ENCODE measurements at places on chromosomes 5 and 9.

DNA sequence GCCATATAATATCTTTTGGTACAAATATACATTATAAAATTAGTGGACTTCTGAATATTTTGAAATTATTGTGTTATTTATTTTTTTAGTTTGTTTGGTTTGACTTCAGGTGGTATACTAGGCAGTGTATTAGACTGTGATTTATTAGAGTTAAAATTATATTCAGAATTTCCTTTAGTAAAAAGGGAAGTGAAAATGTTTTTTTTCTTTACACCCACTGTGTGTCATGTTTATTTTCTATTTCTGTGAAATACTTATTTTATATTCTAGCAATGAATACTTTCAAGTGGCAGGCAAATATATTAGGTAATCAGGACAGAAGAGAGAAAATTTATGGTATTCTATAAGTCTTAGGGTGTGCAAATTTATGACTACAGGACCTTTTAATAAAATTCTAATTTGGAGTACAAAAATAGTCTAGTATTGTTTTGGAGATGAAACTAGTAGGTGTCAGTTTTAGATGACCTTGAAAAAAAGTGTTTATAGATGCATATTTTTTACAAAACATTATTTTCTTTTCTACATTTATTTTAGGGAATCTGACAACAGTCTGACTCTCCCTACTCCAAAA is 8.8 kb downstream of the CSNK1G3 start:
- no peak for DNase-seq

GRCh38 chr9:116990592-116990991 is 303.5 kb downstream of the TRIM32 start:
- no peak for DNase-seq

- no peak for DNase-seq
Observed at GRCh38 chr5:56012281-56012963, 17.7 kb upstream of the IL6ST start.

DNA sequence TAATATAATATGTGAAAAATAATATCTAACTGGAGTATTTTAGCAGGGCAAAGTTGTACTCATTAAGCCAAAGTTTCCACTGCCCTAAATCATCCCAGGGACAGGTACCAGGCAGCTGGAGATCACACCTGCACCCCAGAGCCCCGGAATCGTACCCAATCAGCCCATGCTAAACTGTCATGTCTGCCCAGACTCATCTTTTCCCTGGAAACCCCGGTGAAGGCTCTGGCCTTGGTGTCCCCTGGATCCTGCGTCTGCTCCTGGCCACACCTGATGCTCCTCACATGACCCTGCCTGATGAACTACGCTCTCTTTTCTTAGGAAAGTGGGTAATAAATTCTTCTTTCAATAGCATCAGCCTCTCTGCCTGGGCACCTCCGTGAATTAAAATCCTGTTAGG is 15.6 kb upstream of the IRX2 start:
- no peak for DNase-seq

DNA sequence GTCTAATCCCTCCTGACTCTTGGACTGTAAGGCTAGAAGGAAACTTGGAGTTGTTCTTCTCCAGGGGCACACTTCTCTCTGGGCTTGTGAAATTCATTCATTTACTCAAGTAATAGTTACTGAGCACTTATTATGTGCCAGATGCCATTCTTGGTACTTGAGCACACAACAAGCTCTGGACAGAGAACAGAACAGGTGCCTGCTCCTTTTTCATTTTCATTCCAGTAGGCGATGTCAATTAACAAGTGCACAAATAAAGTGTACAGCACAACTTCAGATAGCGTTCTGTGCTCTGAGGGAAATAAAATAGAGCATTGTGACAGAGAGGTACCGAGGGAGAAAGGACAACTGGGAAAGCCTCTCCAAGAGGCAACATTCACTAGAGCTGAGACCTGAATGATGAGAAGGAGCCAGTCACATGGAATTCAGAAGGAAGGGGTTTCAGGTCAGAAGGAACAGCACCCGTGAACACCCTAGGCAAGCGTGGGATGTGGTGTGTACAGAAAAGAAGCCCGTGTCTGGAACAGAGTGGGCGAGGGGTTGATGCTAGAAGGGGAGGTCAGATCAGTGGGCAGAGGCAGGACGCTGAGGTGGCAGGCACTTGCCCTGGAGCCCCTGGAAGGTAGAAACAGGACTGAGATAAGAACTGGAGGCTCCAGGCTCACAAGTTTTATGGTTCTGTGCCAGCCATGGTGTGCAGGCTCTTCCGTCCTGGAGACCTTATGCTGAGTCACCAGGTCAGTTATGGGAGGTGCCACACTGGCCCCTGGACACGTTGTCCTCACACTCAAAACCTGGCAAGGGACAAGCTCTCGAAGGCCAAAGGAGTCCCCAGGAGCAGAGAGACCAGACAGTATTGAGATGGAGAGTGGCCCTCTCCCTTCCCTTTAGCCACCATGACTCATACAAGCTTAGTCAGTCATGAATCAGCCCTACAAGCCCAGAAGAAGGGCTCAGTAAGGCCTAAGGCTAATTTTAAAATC is 7.2 kb upstream of the ABLIM3 start:
- DNase-seq, result no peak

DNA sequence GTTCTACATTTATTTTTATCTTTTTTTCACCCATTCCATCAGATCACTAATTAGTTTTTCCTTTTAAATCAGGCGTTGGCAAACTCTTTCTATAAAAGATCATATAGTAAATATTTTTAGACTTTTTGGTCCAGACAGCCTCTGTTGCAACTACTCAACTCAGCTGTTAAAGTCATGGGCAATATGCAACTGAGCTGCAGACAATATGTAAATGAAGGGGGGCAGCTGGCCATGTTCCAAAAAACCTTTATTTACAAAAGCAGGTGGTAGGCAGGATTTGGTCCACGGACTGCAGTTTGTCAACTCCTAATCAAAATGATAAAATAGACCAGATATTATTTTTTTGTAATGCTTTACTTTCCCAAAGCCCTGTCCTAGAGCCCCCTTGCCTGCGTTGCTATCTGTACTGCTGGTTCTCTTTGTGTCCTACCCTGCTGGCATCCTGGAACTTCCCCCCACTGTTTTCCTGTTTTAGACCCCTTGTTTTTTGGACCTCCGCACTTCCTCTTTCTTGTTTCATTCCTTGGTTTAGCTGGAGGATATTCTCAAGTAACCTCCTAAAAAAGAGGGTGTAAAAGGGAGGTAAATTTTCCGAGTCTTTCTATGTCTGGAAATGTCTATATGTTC is 24.7 kb upstream of the TNFSF8 start:
- DNase-seq, result no peak

GRCh38 chr9:69932901-69933300 is 110.7 kb upstream of the MAMDC2 start:
- DNase-seq, result no peak

DNA sequence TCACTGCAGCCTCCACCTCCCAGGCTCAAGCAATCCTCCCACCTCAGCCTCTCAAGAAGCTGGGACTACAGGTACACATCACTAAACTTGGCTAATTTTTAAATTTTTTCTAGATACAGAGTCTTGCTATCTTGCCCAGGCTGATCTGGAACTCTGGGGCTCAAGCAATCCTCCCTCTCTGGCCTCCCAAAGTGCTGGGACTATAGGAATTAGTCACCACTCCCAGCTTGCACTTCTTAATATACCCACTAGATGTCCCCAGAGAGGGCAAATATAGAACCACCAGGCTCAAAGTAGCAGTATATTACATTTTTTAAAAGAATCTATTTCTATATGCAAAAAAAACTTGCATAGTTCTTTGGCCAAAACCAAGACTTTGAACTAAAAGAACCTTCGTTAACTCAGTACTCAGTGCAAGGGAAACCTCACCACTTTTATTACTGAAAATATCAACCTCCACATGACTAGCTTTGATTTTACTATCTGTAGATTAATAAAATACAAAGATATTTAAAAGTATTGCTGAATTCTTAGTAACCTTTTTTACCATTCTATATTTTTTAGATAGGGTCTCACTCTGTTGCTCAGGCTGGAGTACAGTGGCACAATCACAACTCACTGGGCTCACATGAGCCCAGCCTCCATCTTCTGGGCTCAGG is 25.8 kb upstream of the HSD17B3 start:
- DNase-seq, result no peak

GRCh38 chr5:102554082-102554481 is 55.3 kb upstream of the SLCO6A1 start:
- DNase-seq, result no peak

- no peak for DNase-seq
Observed at GRCh38 chr5:179306191-179307012, 38.9 kb downstream of the ADAMTS2 start.

DNA sequence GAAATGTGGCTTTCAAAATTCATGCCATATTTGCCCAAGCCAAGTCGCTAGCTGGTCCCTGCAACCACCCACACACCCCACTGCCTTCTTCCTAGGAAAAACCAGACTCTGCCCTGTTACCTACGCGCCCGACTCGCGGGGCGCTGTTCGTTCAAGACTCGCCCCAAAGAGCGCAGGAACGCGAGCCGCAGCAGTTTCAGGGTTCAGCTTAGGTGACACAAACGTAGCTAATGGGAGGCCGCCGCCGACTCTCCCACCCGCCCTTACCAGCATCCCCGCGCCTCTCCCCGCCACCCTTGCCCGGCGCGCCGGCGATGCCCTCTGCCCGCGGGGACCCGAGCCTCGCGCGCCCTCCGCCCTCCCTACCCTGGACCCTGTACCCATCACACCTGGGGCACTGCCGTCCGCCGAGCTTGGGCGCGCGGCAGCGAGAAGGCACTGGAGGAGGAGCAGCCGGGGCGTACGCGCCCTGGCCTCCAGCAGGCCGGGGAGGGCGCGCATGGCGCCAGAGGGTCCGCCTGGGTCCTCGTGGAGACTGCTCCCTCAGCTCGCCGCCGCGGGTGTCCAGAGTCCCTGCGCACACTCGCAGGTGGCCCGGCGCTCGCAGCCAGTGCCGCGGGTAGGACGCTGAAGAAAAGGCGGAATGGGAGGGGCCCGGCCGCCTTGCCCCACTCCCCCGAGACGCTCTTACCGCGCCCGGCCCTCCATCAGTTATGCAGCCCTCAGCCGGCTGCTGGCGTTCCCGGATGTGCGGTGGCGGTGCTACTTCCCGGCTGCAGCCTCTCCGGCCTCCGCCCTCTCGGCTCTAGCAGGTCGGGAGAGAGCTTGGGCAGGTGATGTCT is at the start of gene EMB:
Gene EMB (minus strand): TSS at position 638 of the 842 bp plus-strand sequence. CDS start 137 bp downstream, at position 501.
- peak; percentile 62 for DNase-seq

Data from ureter (tissue), 1 donor.